ENCODE measurements at places on chromosomes 7 and 10. TPM values are rescaled to one million over a fixed set of nuclear protein-coding genes. Genes with fewer than 3 reads are reported as not detected.

TFEC gene
- total RNA-seq: not detected

MMP21 gene
- not detected for total RNA-seq

MPP7 gene
- total RNA-seq: 5.4 TPM

IL6 gene
- 22.0 TPM for total RNA-seq

FXYD4 gene
- total RNA-seq: not detected

BAIAP2L1 gene
- 60.7 TPM for total RNA-seq

AKR1D1 gene
- not detected for total RNA-seq

DNA sequence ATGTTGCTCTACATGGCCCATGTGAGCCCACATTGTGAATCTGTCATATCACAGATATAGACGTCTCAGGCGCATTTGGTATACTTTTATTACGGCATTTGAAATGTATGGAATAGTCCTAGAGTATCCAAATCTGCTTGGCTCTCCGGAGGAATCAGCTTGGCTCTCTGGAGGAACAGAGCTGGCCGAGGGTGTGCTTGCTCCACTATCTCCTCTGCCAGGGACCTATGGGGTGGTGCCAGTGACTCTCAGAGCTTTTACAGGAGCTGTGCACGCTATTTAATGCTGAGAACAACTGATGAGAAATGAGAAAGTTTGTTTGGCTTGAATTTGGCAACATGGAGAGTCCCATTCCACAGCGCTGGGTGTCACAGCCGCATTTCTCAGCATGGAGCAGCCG lies 144.0 kb downstream of the ZMYND11 start:
- H3K4me1 ChIP-seq: no peaks in the 10 kb centered on the region
- H3K36me3 ChIP-seq: no peaks in the 10 kb centered on the region
- DNase-seq: no peak
- H3K27me3 ChIP-seq: peaks cover 11% of the 10 kb centered on the region
- H3K4me3 ChIP-seq: no peak overlapping the region

DNA sequence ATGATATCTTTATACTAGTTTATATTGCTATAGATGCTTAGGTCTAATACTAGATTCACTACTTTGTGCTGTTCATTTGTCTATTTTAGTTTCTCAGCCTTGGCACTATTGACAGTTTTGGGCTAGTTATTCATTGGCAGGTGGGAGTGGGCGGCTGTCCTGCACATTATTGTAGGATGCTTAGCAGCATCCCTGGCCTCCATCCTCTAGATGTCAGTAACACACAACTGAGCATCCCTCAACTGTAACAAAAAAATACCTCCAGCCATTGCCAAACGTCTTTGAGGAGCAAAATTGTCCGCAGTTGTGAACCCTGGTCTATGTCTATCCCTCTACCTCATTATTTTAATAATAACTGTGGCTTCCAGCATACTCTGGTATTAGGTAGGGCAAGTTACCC lies 34.4 kb upstream of the PNLIP start:
- no peak for DNase-seq
- no peaks in the 10 kb centered on the region for H3K36me3 ChIP-seq
- no peak overlapping the region for H3K4me3 ChIP-seq
- H3K27me3 ChIP-seq: no peaks in the 10 kb centered on the region
- no peaks in the 10 kb centered on the region for H3K4me1 ChIP-seq

- H3K36me3 ChIP-seq: peaks cover 30% of the 10 kb centered on the region
- no peak overlapping the region for H3K4me3 ChIP-seq
- H3K4me1 ChIP-seq: no peaks in the 10 kb centered on the region
- peak overlapping the region; percentile 59 for H3K27ac ChIP-seq
Observed at GRCh38 chr10:178208-178607, 43.0 kb downstream of the ZMYND11 start.

GRCh38 chr10:70886921-70887665 lies 1.3 kb downstream of the PCBD1 start:
- peaks cover 12% of the 10 kb centered on the region for H3K4me1 ChIP-seq
- no peaks in the 10 kb centered on the region for H3K27me3 ChIP-seq
- H3K4me3 ChIP-seq: peak overlapping the region; percentile 72
- DNase-seq: no peak

GRCh38 chr10:83076443-83076842 lies 1062.9 kb upstream of the GHITM start:
- H3K27ac ChIP-seq: no peak overlapping the region
- peaks cover 11% of the 10 kb centered on the region for H3K4me1 ChIP-seq
- no peaks in the 10 kb centered on the region for H3K36me3 ChIP-seq
- no peaks in the 10 kb centered on the region for H3K27me3 ChIP-seq

- H3K27ac ChIP-seq: no peak overlapping the region
- no peak for DNase-seq
- no peaks in the 10 kb centered on the region for H3K27me3 ChIP-seq
Observed at GRCh38 chr7:26658389-26659084, 205.9 kb downstream of the SKAP2 start.

DNA sequence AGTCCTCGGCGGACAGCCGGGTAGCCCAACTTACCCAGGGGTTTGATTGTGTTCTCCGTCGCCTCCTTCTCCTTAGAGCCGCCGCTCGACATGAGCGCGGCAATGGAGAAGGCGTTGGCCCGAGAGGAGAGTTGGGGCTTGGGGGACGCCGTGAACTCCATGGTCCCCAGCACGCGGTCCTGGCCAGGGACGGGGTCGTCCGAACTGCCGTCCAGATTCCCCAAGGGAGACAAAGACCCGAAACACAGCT lies 515 bp downstream of the TBX20 start:
- H3K36me3 ChIP-seq: no peaks in the 10 kb centered on the region
- no peaks in the 10 kb centered on the region for H3K4me1 ChIP-seq
- H3K27me3 ChIP-seq: peaks cover 53% of the 10 kb centered on the region
- no peak overlapping the region for H3K27ac ChIP-seq

DNA sequence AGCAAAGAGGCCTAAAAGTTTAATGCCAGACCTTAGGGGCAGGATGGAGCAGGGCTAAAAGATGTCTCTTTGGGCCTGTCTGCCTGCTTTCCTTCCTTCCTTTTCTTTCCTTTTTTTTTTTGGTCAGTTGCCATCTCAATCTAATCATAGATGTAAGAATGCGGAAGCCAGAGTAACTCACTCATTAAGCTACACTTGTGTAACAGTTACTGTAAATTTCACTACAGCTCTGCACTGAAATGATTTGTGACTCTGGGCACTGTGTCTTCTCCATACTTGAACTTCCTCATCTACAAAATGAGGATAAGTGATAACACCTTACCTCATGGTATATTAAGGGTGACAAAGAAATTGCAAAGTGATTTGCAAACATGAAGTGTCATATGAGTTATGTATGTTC lies 75.5 kb upstream of the AGK start:
- no peaks in the 10 kb centered on the region for H3K27me3 ChIP-seq
- no peaks in the 10 kb centered on the region for H3K36me3 ChIP-seq
- H3K4me3 ChIP-seq: no peak overlapping the region
- H3K27ac ChIP-seq: no peak overlapping the region

DNA sequence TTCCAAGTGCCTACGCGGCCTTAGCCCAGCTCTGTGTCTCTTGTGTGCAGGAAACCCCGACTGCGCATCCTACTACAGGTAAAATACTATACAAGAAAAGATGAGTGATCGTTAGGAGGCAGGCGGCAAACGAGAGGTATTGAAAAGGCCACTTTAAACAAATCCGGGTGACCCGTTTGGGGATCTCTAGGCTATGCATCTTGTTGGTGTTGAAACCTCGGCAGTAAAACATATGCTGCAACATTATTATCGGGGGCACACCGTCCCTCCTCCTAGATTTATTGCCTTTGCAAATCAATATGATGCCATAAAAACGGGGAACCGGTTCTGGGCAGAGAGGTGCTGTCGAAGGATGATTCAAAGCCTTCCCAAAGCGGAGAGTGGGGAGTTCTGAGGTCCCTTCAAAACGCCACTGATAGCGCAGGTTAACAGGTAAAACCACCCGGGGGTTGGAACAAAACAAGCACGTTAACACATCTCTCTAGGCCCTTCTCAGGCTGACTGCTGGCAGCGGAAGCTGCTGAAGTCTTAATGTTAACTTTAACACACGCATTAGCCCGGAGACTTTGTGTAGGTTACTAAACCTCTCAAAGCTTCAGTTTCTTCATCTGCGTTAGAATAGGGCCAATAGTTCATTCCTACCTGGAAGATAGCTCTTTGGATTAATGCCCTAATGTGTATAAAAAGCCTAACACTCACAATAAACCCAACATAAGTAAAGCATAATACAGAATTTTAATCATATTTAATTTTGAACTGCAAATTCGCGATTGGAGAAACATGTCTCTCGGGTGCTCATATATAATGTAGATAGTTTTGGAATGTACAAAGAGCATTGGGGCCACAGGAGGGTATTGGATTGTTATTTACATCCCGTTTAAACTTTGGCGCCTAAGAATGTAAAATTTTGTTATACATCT lies 2.6 kb upstream of the TBX20 start:
- no peak overlapping the region for H3K4me3 ChIP-seq
- no peak overlapping the region for H3K27ac ChIP-seq
- no peaks in the 10 kb centered on the region for H3K36me3 ChIP-seq
- H3K27me3 ChIP-seq: peaks cover 52% of the 10 kb centered on the region
- no peaks in the 10 kb centered on the region for H3K4me1 ChIP-seq

DNA sequence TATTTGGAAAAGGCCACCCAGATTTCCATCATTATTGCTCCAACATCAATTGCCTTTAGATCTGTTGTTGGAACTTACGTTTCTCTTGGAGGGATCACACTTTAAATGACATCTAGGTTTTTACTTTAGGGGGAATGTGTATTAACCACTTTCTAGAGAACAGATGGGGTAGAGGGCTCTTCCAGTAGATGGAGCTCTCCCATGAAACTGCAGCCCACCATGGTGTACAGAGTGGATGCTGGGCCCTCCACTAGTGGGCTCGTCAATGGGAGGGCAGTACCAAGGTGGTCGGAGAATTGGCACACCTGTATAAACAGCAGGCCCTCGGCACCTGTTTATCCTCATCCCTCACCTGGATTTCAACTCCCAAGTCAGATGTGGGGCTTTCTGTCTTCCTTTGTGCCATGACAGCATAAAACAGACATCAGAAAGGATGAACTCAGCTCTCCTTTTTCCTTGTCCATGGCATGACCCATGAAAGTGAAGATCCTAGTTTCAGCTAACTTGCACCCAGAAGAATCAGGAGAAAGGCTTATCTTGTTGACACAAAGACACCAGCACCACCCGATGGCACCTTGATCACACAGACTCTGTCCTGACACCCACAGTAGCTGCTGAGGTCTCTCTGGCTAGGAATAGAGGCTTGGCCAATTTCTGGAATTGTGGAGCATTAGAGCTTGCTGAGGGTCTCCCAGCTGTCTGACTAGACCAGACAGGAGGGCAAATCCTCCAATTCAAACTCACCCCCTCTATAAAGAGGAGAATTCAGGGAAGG lies 150.5 kb downstream of the CYP26A1 start:
- H3K27me3 ChIP-seq: no peaks in the 10 kb centered on the region
- no peak overlapping the region for H3K4me3 ChIP-seq
- H3K27ac ChIP-seq: no peak overlapping the region
- no peak for DNase-seq
- H3K36me3 ChIP-seq: no peaks in the 10 kb centered on the region

GRCh38 chr10:53361281-53361680 lies 588.7 kb upstream of the MBL2 start:
- no peaks in the 10 kb centered on the region for H3K27me3 ChIP-seq
- H3K36me3 ChIP-seq: no peaks in the 10 kb centered on the region
- peaks cover 28% of the 10 kb centered on the region for H3K4me1 ChIP-seq
- H3K27ac ChIP-seq: peak overlapping the region; percentile 29
- no peak overlapping the region for H3K4me3 ChIP-seq
- DNase-seq: peak; percentile 15

Measured in MCF 10A (cell line).